ENCODE measurements at places on chromosomes 5 and 9.
A peak's percentile ranks its signal among the peaks of the same experiment; 100 is the strongest.

GRCh38 chr9:88438811-88439210 lies 50.6 kb downstream of the SPIN1 start:
- DNase-seq: no peak

GRCh38 chr5:44707721-44708120 lies 101.0 kb upstream of the MRPS30 start:
- no peak for DNase-seq

- DNase-seq: peak; percentile 71
These were observed at the start of gene ARHGEF39 for GRCh38 chr9:35664531-35665470. ARHGEF39 (minus strand) TSS chr9:35665195; CDS start chr9:35665169, 26 bp downstream.

- DNase-seq: no peak
These were observed 6.7 kb upstream of the ISL1 start for GRCh38 chr5:51376509-51376908.

GRCh38 chr5:10323588-10324488 lies 16.1 kb upstream of the CMBL start:
- DNase-seq: no peak

DNA sequence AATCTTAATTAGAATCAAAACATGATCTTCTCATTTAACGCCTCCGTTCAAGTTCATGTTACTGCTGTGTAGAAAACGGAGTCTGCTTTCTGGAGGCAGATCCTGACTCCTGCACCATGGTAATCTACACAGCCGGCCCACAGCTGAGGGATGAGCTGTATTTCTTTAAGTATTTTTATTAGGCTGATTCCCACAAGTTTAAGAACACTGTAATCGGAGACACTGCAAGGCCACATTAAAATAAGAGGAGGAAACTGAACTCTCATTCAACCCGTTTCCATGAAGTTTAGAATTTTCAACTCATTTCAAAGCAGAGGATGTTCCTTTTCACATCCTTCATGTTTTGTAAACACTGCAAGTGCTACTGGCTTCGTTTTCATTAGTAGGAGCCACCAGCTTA lies 372.2 kb downstream of the NFIB start:
- no peak for DNase-seq

GRCh38 chr5:150065886-150066285 lies 20.5 kb downstream of the CSF1R start:
- no peak for DNase-seq

- no peak for DNase-seq
These were observed 1.7 kb downstream of the MSX2 start for GRCh38 chr5:174725991-174726601.

DNA sequence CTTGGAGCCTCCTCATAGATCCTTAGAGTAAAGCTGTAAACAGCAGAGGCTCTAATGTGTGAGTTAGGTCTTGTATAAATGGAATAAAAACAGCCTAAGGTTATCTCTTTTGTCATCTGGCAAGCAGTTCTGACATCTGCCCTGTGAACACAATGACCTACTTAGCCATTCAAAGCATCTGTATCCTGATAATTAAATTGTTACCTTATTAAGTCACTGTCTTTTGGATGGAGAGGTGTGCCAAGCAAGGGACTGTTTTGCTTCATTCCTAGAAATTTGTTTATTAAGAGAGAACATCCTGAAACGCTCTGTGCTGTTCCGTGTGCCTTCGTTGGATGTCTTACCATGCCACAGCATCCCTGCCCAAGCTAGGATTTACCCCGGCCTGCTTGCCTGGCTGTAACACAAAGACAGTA lies 1.5 kb downstream of the LSM11 start:
- DNase-seq: no peak

GRCh38 chr5:179900711-179901110 lies 7.0 kb downstream of the TBC1D9B start:
- DNase-seq: no peak

DNA sequence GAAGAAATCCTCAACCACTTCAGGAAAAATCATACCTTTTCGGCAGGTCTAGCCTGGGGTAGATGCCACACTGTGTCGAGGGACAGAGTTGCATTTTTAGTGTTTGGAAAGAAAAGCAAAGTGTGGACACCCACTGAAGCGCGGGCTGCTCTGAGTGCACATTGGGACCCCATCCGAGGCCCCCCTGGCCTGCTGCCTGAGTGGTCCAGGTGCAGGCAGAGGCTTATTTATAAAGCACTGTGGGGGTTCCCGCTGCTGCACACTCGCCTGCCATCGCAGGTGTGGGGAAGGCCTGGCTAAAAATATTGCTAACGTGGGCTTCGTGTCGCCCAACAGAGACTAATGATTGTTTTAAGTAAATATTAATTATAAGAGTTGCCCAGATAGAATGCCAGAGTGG lies 119.4 kb downstream of the CRB2 start:
- DNase-seq: no peak

GRCh38 chr5:168215646-168216045 lies 75.8 kb upstream of the WWC1 start:
- DNase-seq: no peak

DNA sequence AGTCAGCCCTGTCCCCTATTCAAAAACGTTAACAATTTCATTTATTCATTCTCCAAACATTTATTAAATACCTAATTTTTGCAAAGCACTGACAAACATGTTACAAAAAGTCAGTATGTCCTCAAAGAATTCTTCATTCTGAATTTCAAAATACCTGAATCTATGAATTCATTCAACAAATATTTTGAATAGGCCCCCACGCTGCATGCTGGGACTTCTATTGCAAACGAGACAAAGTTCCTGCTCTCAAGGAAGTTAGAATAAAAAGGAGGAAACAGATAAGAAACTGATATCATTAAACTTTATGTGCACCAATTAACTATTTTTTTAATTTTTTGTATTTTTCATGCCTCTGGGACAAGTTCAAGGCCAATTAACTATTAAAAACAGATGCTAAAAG lies 26.6 kb downstream of the TRPM6 start:
- no peak for DNase-seq

DNA sequence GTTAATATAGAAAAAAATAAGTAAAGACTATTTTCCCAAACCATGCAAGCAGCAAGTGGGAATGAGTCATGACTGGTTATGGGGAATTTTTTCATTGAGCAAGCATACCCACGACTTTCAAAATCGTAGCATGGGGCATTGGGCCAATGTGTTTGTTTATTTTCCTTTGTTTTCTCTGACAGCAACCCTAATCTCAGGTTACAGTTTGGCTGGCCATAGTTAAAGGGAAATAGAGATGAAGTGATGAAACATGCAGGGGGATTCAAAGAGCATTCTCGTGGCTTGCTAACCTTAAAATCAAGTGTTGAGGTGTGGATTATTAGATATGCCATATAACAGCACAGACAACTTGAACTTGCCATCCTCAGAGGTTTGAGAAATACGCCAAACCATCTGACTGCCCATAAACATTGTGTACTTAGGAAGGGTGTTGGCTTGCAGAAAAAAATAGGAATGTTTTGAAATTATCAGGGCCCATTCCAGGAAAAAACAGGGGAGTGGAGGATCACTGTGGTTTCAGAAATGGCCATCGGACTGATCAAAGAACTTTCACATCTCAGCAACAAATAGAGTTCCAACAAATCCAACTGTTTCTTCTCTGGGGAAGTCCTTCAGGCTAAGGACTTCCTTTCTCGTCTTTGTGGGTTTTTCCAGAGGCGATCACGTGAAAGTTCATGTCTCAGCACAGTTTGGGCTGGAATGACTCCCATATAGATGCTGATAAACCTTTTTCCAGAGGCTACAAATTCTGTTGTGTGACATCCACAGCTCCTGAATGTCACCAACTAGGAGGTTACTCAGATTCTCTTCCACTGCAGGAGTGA lies 259.1 kb downstream of the SYK start:
- no peak for DNase-seq
